Hematopoietic multipotent progenitor cell (in vitro differentiated cells): ENCODE measurements at places on chromosomes 7 and 10.

DNA sequence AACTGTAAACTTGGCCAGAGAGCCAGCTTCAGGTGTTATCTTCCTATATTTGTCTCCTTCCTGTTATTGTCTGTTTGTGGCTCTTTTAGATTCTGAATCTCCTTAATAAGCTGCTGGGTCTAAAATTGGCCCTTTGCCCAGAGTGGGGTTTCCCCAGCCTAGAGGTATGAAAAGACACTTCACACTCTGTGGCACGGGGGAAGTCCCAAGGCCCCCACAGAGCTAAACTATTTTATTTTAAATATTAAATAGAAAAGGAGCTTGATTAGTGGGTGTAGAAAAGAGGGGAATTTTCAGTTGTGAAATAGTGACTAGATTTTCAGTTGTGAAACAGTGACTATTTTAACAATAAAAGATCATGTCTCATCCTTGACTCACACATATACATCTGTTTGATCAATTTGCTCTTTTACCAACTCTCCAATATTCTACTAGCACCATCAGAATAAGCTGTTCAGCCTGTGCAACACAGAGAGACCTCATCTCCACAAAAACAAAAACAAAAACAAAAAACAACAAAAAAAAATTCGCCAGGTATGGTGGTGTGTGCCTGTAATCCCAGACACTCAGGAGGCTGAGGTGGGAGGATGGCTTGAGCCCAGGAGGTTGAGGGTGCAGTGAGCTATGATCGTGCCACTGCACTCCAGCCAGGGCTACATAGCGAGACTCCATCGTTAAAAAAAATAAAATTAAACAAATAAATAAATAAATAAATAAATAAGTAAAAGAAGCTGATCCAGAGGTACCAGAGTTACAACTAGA lies 24.9 kb upstream of the ADO start:
- peak; percentile 88 for DNase-seq

GRCh38 chr7:28190077-28190710 lies 9.6 kb upstream of the JAZF1 start:
- no peak for DNase-seq

GRCh38 chr7:34596887-34597286 lies 61.1 kb upstream of the NPSR1 start:
- no peak for DNase-seq

- no peak for DNase-seq
These were observed 300.6 kb downstream of the ZEB1 start for GRCh38 chr10:31619531-31620061.

DNA sequence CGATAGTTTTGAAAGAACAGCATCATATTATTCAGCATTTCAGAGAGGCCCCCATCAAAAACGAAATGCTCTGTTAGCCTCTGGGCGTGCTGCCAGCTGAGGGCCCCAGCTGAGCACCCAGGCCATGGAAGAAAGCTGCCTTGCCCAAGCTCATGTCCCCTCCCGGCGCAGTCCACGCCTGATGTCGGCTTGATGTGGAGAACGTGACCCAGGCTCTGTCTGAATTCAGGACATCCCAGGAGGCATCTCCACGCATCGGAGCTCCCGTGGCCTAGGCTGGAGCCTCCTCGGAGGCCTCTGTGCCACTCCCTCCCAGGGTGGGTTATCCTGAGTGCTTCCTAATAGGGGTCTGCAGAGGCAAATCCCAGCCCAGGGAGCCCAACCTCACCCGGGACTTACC lies 218.3 kb upstream of the AKR1E2 start:
- DNase-seq, result no peak

DNA sequence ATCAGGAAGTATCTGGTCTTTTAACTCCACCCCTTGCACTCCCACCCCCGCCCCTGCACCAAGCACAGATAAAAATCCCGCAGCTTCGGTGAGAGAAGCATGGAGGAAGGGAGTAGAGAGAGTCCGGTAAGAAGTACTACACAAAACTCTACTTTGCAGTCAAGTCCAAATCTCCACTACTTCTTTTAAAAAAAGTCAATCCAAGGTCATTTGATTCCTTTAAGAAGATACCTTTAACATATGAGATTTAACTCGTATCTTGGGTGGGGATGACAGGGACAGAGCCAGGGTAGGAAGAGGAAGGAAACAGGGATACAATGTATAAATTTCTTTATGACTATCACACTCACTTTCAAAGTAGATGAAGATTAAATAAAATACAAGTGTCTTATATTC lies 132.1 kb downstream of the NRBF2 start:
- DNase-seq, result peak; percentile 53

DNA sequence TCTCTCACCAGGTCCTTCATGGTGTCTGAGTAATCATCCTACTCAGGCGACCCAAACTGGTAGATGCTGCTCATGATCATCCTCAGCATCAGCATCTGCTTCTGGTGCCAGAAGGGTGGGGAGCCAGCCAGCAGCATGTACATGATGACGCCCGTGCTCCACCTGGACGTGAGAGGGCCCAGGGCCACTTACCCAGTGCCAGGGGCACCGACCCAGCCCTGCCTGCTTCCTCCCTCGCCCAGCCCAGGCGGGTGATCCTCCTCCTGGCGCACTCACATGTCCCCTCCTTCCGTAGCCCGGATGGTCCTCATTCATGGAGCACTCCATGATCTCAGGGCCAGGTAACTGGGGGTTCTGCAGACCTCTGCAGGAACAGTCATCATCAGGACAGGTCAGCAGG lies 764.8 kb upstream of the ZNF722 start:
- no peak for DNase-seq

DNA sequence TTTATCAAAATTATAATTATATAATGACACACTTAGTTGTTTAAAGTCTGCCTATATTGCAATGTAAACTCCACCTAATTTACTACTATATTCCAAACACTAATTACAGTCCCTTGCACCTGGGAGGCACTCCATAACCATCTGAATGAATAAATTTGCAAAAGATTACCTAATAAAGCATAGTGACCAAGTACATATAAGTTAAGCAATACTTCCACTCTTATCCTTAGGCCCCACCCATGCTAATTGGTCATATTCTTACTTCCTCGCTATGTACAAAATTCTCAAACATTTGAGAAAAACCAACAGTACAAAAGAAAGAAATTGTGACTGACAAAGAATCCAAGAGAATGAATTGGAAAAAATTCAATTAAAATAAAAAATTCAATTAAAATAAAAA lies 65.3 kb downstream of the ZFAND4 start:
- DNase-seq, result no peak

DNA sequence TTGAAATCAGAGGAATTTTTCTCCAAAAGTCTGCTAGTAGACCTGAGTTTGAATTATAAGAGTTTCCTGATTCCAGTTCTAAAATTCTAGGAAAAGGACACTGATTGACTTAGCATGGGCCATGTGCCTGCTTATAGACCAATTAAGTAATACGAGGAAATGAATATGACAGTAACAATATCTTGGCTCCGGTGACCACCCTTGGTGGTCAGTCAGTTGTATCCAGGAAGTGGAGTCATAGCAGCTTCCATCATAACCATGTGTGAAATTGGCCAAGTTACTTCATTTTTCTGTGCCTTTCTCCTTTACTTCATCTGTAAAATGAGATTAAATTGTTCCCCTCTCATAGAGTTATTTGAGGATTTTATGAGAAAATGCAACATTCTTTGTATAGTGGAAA lies 66.9 kb downstream of the MTPAP start:
- DNase-seq, result no peak

DNA sequence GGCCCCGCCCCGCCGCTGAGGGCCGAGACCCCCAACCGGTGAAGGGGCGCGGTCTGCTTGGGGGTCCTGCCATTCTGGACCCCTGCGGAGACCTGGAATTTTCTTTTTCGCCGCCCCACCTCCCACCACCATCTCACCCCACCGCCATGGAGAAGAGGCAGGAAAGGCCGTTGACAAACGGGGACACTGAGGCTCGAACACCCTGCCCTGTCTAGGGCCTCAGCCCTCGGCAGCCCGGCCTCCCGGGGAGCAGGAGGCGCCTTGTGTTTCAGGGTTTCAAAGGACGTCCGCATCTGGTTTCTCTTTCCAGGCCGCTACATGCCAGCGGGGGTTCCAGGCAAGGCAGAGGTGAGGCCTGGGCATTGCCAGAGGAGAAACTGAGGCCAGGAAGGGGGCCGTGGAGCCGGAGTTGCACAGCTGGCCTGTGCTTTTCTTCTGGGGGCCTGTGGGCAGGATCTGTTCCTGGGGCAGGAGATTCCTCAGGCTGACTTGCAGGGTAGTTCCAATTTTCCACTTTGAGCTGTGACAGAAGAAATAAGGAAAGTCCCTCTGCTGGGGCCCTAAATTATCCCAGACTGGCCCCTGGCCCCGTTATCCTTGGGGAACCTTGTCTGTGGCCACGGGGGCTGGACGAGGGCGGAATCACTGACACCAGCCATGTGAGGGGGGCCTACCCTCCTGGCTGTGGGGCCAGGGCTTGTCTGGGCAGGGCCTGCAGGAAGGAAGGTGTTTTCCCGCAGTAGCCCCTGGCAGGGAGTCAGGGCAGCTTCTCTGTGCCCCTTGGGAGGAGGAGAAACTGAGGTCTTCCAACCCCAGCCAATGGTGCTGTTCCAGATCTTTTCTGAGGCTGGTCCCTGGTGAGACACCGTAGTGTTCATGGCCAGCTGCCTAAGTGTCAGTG lies 900 bp upstream of the MICALL2 start:
- peak; percentile 35 for DNase-seq

DNA sequence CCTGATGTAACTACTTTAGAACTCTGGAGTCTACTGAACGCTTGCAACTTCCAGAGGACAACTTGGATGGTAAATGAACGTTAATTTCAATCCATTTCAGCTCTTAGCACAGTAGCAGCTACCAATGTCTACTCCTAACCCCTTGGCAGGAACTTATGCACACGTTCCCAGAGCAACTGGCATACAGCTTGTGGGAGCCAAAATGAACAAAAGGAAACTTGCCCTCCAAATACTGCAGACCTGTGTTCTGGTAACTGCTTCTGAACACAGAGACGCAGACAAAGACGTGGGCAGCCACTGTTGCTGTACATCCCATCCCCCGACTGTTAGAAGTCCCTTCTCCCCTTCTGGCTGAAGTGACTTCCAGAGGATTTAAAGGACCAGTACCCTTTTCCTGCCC lies 61.3 kb downstream of the XPNPEP1 start:
- no peak for DNase-seq

DNA sequence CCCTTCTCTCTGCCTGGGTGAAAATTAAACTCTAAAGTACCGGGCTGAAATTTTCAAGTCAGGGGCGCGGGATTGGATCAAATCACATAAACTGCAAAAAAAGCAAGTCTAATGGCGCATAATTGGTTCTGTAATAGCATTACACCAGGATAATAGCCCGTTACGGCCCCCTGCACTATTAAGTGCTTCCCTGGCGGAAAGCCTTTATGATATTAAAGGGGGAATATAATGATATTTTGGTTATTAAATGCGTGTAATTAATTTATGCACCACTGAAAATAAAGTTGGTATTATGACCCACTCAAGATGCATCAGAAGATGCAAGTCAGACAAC lies 744 bp upstream of the DRGX start:
- no peak for DNase-seq

DNA sequence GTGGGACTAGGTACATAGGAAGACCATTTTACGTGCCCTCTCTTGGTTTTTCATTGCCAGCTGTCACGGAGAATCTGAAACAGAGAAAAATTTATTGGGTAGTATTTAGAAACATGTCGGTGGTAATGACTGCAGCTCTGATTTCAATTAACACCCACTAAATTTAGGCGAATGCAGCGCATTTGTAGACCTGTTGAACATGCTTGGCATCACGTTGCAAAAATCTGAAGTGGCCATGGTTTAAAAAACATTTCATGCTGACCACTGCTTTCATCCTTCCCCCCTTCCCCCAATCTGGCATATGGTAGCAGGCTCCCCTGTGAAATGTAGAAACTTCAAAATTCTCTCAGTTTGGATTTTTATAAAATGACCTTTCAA lies 34.0 kb downstream of the LRMDA start:
- no peak for DNase-seq

GRCh38 chr7:43906331-43907010 lies at the start of gene URGCP:
TSS of gene URGCP (minus strand) at chr7:43906596. CDS start at chr7:43906575, 21 bp downstream.
- DNase-seq, result peak; percentile 37

DNA sequence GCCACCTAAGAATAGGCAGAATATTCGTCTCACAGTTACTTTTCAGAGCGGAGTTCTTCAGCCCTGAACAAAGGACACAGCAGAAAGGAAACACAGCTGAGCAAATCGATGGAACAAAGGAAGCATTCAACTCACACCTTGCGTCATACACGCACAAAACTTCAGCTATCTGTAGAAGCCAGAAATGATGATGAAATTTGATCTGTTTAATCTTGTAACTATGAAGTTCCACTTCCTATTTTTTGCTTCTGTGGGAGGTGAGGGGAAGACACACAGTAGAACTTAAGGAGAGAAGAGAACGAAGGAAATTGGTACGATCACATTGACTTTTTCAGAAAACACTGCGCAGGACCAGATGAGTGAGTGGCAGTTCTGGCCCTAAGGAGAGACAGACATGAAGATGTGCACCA lies 26.2 kb downstream of the FAM171A1 start:
- peak; percentile 52 for DNase-seq

DNA sequence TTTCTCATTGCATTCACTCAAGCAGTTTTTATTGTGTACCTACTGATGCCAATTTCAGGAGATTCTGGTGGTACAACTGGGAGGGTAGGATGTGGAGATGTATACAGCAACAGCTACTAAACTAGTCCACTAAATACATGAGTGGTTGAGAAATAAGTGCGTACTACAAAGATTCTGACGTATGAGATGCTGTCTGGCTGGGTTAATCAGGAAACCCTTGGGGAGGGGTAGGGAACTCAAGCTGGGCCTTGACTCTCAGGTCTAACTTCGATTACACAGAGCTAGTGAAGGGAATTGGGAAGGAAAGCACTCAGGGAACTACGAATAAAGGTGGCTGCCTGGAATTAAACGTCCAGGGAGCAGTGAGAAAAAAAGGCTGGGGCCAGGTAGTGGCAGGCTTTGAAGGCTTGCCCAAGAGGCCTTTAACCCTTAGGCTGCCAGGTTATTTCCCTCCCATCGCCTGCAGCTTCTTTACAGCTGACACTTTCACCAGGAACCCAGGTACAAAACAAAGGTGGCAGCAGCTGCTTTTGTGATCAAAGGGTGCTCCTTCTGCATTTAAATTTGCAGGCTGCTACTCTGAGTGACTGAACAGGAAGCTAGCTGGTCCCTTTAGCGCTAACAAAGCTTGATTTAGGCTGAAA lies 3.2 kb downstream of the MMS19 start:
- DNase-seq, result peak; percentile 21

GRCh38 chr7:100483722-100484672 lies at the start of gene NYAP1:
TSS of gene NYAP1 (plus strand) at chr7:100483927. CDS start at chr7:100485312, 1,385 bp downstream.
- DNase-seq, result no peak

GRCh38 chr10:9869606-9870176 lies 1148.0 kb upstream of the CELF2 start:
- DNase-seq, result no peak

GRCh38 chr7:120973849-120974248 lies 14.7 kb upstream of the CPED1 start:
- DNase-seq, result no peak

- no peak for DNase-seq
These were observed 942 bp upstream of the KIAA1217 start for GRCh38 chr10:24207781-24208611.

DNA sequence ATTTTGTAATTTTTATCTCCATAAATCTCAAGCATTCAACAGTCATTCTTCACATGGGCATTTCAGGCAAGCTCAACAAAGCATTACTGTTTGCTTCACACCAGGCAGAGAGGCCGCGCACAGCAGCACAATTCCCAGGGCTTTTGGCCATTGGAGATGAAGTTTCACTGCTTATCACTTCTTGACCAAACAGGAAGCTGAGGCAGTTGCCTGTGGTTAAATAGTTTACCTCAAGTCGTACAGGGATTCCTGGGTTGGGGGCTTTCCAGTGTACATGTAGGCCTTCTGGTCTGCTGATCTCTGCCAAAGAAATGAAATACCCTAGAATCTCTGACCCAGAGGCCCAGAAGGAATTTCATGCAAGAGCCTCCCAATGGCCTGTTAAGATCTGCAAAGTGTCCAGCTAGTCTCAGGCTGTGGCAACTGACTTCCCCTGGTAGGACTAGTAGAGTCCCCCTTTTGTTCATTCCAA lies 11.2 kb upstream of the PRDX3 start:
- DNase-seq, result no peak
